ENCODE measurements at places on chromosomes 6 and 20.

GRCh38 chr6:123127807-123128206 is 131.8 kb downstream of the CLVS2 start:
- no peak for DNase-seq

DNA sequence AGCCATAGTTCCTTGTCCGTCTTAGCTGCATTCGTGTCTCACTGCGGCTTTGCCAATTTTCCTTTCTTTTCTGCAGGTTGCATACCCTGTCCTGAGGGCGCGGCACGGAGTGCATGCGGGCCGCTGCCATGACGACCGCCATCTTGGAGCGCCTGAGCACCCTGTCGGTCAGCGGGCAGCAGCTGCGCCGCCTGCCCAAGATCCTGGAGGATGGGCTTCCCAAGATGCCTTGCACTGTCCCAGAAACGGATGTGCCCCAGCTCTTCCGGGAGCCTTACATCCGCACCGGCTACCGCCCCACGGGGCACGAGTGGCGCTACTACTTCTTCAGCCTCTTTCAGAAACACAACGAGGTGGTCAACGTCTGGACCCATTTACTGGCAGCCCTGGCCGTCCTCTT is 17.1 kb upstream of the EFHC1 start:
- no peak for DNase-seq

DNA sequence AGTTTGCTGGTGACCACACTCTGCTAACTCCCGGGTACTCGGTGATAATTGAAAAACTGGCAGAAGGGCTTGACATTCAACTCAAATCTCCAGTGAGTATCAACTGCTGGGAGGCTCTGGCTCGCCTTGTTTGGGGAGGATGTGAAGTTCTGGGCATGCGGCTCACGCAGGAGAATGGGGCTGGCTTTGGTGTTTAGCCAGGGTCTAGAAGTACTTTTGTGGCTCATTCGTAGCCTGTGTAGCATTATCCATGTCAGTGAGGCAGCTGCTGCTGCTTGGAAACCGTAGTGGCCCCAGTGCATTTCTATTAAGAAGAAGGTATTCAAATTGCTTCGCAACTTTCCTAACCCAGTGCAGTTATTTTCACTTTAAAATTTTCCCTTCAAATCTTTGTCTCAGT is 52.2 kb downstream of the KDM1B start:
- DNase-seq = no peak

- no peak for DNase-seq
These were observed 1.3 kb downstream of the LY6G6C start for GRCh38 chr6:31720196-31720770.

- DNase-seq = no peak
These were observed 158.6 kb downstream of the TSHZ2 start for GRCh38 chr20:53130795-53131194.

GRCh38 chr6:118565311-118565960 is 17.3 kb downstream of the PLN start:
- no peak for DNase-seq

DNA sequence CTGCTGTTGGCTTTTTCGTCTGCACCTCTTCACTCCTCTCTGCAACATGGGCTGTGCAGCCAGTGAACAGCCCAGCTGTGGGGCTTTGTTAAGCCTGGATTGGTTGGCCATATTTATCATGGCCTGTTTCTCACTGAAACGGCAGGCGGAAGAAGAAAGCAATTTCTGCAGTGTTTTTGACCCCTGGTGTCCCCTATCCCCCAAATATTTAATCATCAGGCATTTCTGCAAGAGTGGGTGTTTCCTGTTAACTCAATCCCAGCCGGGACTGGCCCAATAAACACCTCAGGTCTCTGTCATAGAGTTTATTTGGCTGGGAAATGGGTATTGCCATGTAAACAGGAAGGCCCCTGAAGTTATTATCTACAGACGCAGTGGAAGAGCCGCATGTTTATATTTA is 174.8 kb upstream of the SUPT3H start:
- no peak for DNase-seq

DNA sequence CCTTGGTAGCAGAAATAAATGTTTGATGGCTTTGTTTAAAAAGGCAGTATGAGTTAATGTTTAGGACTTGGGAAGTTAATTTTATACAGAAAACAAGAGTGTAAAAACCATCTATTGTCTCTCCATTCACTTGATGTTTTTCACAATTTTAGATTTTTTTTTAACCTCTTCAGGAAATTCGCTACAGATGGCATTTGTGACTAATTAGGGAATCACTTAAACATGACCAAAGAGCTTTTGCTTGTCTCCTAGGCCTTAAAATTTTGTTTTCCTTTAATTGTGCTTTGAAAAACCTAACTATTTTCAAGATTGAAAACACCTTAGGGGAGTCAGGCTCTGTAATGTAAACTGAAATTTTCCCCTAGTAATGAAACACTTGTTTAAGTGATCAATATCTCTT is 17.3 kb downstream of the TULP4 start:
- no peak for DNase-seq

DNA sequence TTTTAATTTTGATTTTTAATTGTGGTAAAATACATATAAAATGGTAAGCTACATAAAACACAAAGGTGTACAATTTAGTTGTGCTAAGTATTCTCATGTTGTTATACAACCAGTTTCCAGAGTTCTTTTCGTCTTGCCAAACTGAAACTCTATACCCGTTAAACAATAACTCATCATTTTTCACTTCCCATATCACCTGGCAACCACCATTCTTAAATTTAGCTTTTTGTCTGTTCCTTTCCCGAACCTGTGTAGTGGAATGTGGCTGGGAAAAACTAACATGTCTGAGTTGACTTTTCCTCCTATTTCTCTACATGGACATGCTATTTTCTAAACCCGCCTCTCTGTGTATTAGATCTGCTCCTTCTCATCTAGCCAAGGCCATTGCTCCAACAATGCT is 27.6 kb downstream of the RPRD1B start:
- no peak for DNase-seq

DNA sequence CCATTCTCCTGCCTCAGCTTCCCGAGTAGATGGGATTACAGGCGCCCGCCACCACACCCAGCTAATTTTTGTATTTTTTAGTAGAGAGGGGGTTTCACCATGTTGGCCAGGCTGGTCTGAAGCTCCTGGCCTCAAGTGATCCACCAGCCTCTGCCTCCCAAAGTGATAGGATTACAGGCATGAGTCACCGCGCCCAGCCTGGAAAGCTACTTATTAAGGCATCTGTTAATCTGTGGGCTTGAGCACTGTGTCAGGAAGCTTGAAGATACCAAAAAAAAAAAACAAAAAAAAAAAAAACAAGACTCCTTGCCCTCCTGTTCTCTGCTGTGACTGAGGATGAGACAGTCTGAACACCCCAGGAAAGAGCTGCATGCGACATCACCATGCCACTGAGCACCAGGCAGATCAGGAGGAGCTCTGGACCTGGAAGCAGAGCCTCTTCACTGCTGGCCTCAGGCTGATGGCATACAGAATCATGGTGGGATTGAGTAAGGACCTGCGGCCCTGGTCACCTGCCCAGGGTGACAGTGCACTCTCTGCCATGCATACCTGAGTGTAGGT is 166.5 kb upstream of the SNX9 start:
- DNase-seq = no peak

- DNase-seq = no peak
These were observed 496.7 kb upstream of the HTR1E start for GRCh38 chr6:86440608-86441007.

GRCh38 chr6:55826941-55827340 is 48.4 kb downstream of the BMP5 start:
- no peak for DNase-seq

GRCh38 chr6:166087246-166087645 is 80.4 kb downstream of the TBXT start:
- DNase-seq = no peak

DNA sequence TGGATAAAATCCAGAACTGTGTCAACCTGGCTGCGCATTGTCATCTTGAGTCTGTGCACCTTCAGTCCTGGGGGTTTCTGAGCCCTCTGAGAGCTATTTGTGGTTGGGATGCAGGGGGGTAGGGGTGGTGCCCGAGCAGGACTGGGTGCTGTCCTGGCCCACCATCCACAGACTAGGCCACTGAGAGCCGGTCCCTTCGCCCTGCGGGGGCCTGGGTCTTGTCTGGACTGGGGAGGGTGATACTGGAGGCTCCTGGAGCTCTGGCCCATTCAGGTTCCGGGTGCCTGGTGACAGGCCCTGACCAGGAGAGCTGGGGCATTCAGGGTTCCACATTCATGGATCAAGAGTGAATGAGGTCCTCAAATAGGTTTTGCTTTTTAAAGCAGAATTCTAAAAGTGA is 20.9 kb downstream of the SPDEF start:
- no peak for DNase-seq

GRCh38 chr6:143215363-143215762 is 154.7 kb downstream of the AIG1 start:
- no peak for DNase-seq

- no peak for DNase-seq
These were observed 117.9 kb downstream of the CDH4 start for GRCh38 chr20:61369731-61370520.

DNA sequence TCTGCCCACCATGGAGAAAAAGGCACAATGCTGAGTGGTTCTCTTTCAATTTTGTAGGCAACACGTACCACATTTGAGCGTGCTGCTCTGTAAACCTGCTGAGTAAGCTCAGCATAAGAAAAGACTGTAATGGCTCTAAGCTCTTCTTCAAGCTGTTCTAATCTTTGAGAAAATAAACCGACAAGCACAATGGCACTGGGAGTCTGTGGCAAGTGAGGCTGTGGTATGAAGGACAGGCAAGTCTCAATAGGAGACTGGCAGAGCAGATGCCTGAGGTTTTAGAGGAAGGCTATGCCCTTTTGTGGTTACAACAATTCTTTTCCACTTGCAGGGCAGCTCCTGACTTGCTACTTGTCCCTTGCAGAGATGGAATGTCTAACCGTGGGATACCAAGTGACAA is 136.7 kb upstream of the EXOC2 start:
- DNase-seq = no peak

DNA sequence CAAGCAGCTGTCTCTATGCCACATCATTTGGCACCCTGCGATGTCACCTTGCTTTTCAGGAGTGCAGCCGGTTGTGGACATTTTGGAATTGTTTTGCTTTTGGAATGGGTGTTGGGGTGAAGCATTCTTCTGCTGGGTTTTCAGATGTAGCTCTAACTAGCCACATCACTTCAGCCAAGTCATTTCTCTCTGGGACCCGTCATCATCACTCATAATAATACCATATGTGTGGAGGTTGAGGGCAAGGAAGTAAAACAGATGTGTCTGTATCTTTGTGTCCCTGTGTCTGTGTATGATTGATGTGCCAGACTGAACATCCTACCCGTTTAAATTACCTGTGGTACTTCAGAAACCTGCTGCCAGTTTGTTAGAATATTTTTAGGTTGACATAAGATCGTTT is 49.5 kb upstream of the TULP4 start:
- no peak for DNase-seq

GRCh38 chr6:26305641-26305969 is 59.4 kb upstream of the BTN3A2 start:
- no peak for DNase-seq

DNA sequence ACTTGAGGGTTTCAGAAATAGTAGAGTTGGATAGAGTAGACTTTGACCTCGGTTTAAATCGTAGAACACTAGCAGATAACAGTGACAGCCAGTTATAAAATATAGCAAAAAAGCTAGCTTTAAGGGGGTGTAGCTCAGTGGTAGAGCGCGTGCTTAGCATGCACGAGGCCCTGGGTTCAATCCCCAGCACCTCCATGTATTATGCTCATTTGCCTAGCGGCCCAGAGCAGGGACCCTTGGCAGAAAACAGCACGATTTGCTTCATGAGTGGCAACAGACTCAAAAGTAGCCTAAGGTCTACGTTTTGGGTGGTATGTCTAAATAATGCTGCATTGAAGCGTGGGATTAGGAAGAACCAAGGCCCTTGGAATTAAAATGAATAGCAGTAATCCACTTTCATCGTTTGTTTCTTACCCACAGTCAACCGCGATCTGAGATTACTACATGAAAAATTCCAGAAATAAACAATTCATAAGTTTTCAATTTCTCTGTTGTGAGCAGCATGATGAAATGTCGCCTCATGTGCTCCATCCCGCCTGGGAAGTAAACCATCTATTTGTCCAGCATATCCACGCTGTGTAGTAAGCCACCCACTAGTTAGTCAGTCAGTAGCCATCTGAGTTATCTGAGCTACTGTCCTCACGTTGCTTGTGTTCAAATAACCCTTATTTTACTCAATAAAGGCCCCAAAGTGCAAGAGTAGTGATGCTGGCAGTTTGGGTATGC is 184.9 kb downstream of the GPX5 start:
- peak; percentile 73 for DNase-seq

GRCh38 chr20:47018381-47018780 is 123.7 kb downstream of the EYA2 start:
- no peak for DNase-seq

DNA sequence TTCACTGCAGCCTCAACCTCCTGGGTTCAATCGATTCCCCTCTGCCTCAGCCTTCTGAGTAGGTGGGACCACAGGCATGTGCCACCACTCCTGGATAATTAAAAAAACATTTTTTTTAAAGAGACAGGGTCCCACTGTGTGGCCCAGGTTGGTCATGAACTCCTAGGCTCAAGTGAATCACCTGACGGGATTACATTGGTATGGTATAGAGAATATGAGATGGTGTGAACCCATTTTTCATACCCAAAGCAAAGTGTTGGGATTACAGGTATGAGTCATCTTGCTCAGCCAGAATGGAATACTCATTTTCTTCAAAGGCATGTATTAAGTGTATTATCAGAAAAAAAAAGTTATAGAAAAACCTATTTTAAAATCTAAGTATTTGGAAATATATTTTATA is 114.2 kb downstream of the AHI1 start:
- DNase-seq = no peak

- no peak for DNase-seq
These were observed 77.1 kb upstream of the FRMD1 start for GRCh38 chr6:168155821-168156741.

DNA sequence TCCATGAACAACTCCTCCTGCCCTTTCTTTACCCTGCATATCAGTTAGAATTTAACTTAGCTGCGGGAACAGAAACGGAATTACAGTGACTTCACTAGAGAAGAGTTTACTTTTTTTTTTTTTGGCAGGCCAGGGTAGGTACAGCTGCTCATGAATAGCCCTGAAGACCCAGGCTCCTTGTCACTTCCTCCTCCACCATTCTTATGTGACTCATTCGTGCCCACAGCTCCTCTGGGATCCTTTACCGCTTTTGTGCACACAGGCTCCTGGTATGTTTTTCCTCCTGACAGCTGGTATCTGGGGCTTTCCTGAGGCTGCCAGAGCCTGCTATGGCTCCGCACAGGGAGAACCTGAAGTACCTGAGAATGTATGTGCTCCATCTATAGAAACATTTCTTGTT is 3.9 kb upstream of the KCNS1 start:
- peak; percentile 86 for DNase-seq

- DNase-seq = no peak
These were observed 236.3 kb downstream of the EPHA7 start for GRCh38 chr6:93182938-93183479.

All from HS-27A (cell line).